Activated naive CD8-positive, alpha-beta T cell treated with anti-CD3 and anti-CD28 coated beads, Interleukin-2, amount 50 U/mL, for 16 hours (primary cell): ENCODE measurements at places on chromosomes 5 and 9.

DNA sequence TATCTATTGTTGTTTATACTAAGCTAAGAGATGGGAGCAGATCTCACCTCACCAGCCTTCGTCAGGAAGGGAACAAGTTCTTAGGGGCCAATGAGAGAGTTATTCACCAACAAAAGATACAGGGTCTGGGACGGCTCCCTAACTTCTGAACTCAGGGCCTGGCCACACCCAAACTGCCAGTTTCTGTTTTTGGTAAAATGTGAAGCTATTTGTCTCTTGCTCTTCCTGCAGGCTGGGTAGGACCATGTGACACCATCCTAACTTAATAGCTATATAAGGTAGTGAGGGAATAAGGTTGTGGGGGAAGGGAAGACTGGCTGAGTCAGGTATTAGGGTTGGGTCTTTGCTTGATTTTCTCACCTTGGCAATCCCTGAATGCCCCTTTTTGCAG, 480.5 kb downstream of the KDM4C start:
- no peak for DNase-seq

GRCh38 chr5:137275083-137275482, 224.0 kb downstream of the SPOCK1 start:
- no peak for DNase-seq

DNA sequence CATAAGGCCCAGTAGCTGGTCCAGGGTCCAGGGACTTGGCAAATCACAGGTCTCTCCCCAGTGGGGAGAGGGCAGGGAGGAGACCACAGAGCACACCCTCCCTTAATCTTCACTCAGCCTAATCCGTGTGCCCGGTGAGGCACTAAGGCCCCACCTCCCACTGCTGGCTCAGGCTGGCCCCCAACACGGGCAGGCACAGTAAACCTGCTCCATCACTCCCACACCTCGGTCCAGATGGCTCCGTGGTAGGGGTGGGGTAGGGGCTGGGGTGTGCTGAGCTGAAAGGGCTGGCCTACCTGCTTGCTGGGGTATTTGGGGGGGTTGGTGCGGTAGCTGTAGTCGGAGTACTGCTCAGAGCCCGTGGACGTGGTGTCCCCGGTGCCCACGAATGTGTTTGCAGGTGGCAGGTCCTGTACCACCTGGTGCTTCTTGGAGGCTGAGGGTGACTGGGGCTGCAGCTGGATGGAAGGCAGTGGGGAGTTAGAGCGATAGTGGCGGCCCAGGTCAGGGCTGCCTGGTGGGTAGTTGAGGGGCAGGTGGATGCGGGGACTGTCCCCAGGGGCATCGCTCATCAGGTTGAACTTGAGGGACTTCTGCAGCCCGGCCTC, 15.2 kb downstream of the PCDH1 start:
- DNase-seq: no peak

GRCh38 chr9:121841771-121842611, 190.6 kb downstream of the DAB2IP start:
- DNase-seq: no peak

GRCh38 chr5:41831155-41831554, 39.1 kb downstream of the OXCT1 start:
- no peak for DNase-seq

- DNase-seq: no peak
Measured at GRCh38 chr9:70110194-70111041, 66.8 kb downstream of the MAMDC2 start.

DNA sequence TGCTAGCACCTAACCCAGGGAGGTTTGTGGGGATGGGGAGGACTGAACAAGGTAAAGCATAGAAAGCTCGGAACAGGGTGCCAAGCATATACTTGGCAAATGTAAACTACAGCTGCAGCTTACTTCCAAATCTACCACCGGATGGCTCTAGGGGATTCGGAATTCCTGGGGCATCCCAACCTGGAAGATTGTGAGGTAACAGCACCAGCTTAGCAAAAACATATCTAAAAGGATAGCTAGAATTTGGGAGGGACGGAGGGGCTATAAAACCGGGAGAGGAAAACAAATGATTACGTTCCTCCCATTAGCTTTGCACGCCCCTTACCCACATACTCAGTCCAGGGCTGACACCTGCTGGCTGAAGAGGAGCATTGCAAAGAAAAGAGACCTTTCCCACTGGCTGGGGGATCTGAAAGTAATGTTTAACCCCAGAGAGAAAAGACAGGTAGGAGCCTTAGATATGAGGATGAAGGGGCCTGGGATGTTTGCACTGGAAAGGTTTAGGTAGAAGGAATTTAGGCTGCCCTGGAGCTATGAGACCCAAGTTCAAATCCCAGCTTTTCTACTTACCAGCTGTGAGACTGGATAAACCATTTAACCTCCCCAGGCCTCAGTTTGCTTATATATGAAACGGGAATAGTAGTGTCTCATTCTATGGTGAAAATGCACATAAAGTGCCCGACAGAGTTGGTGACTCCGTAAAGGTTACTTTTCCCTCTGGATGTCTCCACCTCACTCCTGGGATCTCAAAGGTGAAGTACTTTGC, 73.6 kb downstream of the FAM114A2 start:
- no peak for DNase-seq

GRCh38 chr5:42490831-42491230, 67.6 kb downstream of the GHR start:
- DNase-seq: no peak

GRCh38 chr5:7770436-7770835, 80.5 kb downstream of the CFAP90 start:
- no peak for DNase-seq

DNA sequence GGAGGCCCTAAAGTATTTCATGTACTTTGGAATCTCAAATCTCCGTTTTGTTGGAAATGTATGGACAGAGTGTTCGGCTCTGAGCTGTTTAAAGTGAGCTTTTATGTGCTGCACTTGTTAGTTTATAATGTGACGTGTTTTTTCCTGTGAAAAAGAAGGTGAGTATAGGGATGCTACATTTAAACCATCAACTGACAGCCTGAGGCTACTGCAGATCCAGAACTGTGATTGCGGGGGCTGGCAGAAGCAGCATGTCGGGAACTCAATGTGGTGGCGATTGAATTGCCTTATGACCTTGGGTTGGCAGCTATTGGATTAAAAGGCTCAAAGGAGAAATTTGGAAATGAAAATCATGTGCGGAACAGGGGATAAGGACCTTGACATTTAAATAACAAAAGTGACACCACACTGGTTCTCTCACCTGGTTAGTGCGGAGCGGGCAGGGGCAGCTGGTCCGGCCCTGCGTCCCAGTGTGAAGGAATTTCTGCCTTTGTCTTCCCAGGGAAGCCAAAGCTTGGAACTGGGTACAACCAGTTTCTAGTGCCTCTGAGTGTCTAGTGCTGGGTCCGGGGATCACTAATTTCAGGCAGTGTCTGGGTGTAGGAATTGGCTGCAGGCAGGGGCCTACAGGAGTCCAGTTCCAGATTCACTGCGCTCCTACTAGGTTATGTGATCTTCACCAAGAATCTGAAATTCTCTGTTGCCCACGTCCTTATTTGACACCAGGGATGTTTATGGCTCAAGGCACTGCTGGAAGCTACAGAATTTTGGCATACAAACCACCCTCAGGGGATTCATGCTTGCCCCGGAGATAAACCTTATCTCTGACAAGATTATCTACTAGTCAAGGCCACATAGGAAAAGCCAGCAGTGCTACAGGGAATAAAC, 120.7 kb upstream of the ERCC6L2 start:
- no peak for DNase-seq

- DNase-seq: no peak
Measured at GRCh38 chr9:129828051-129828450, 4.1 kb upstream of the TOR1A start.

GRCh38 chr9:11348366-11348765, 735.6 kb upstream of the PTPRD start:
- no peak for DNase-seq

DNA sequence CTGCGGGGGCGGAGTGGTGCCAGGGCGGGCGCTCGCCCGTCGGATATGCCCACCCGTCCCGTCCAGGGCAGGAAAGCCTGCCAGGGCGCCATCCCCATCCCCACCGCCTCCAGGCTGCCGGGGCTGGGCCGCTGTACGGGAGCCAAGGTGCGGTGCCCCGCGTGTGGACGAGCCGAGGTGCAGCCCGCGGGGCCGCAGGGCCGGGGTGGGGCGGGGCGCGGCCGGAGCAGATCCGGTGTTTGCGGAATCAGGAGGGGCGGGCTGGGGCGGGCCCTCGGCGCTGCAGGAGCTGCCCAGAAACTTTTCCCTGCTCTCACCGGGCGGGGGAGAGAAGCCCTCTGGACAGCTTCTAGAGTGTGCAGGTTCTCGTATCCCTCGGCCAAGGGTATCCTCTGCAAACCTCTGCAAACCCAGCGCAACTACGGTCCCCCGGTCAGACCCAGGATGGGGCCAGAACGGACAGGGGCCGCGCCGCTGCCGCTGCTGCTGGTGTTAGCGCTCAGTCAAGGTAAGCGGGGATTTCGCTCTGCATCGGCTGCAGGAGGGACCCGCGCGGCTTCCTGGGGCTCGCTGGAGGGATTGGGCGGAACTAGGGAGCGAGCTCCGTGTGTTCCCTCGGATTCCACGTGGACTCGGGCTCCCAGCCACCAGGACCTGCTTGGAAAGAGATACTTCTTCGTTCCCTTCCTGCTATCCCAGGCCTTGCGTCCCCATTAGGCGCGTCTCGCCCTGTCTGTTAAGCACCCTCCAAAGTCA, at the start of gene ITGA2:
Gene ITGA2, plus strand, starts transcription at position 328 of the 756 bp plus-strand sequence. Its CDS starts 117 bp downstream, at position 445.
- no peak for DNase-seq

- no peak for DNase-seq
Measured at GRCh38 chr5:74651710-74652109, 11.2 kb upstream of the ENC1 start.

GRCh38 chr9:73280113-73280512, 128.4 kb downstream of the ANXA1 start:
- DNase-seq: no peak

DNA sequence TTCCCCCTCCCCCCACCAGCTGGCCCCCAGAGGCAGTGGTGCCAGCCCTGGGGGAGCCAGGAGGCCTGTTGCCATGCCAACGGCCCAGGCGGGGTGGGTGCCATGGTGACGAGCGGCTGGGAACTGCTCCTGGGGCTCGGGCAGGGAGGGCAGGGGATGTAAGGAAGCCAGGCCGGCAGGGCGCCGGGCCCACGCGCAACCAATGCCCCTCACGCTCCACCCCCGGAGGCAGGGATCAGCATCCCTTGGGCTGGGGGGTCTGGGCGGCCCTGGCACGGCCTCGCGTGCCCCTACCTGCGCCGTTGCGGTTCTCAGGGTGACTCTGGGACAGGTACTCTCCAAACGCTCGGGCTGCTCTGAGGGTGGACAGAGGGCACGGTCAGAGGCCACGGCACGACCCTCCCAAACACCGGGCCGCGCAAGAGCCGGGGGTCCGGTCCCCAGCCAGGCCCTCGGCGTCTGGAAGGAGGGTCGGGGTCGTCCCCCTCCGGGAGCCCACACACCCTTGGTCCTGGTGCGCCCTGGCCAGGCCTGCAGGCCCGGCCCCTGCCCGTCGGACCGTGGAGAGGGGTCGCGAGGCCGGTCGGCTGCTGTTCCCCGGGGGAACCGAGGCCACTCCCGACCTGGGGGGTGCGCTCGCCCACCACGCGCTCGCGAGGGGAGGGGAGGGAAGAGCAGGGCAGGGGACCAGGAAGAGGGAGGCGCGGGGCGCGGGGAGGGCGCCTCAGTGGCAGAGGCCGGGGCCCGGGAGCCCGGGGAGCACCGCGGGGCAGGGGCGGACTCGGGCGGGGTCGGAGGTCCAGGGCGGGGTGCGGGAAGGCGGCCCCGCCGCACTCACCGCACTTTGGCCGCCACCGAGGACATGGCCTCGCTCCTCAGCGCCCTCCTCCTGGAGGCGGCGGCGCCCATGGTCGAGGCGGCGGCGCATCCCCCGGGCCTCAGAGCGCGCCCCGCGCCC, 661 bp downstream of the NSMF start:
- DNase-seq: no peak

DNA sequence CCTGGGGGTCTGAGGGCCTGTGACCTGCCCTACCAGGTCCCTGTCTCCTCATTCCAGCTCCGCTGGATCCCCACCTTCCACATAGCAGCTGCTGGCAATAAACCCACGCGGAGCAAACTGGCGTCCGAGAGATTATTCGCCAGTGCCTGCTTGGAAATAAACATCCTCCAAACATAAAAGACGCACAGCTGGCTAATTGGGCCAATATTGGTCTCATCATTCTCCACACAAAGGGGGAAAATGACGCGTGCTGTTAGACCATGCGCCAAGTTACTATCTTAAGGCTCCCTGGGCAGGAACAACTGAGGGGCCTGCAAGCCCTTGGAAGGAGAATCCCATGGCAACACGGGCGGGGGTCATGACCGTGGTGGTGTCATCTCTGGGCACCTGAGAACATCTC, 73.3 kb upstream of the SARDH start:
- DNase-seq: no peak

DNA sequence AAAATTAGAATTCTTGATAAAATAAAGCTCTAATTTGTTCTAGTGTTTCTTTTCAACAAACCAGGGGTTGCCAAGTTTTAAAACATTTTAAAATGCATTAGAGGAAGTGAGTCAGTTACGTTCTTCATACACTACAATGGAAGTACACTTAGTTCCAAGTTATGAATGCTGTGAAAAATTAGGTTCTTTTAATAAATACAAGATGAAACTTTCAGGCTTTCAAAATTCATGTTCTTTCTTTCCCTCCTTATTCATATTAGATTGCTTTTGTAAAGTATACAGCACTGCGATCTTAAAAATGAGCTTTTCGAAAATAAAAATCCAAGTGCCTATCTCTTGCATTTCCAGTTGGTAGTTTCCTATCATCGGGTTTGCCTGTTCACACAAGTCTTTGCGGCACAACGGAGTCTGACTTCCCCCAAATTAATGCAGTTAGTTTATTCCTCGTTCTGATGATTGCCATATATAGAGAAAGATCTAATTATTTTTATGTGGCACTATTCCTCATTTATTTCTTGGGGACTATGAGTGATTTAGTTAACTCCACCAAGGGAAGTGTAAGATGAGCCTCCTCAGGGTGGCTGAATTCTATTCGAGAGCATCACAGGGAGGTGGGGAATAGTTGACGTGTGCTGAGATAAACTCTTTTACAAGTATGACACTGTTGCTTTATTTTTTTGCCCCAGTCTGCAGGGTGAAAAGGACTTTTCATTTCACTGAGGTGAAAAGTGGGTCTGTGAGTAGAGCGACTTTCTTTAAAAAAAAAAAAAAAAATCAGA, 238.2 kb downstream of the CD180 start:
- DNase-seq: no peak

DNA sequence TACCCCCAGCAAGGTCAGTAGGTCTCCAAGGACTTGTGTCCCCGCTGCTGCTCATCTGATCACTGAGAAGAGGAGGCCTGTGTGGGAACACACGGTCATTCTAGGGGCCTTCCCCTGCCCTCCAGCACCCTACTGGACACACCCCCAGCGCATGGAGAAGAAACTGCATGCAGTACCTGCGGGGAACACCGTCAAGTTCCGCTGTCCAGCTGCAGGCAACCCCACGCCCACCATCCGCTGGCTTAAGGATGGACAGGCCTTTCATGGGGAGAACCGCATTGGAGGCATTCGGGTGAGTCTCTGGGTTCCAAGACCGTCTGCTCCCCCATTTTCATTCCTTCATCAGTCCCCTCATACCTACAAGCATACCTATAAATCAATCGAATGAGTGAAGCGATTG, 4.1 kb downstream of the FGFR4 start:
- no peak for DNase-seq

- no peak for DNase-seq
Measured at GRCh38 chr5:179759581-179760551, 27.2 kb downstream of the MAML1 start.

- DNase-seq: no peak
Measured at GRCh38 chr9:77585335-77585786, 62.8 kb downstream of the GNA14 start.
